ENCODE measurements at places on chromosomes 4 and X.
A peak's percentile ranks its signal among the peaks of the same experiment; 100 is the strongest.

DNA sequence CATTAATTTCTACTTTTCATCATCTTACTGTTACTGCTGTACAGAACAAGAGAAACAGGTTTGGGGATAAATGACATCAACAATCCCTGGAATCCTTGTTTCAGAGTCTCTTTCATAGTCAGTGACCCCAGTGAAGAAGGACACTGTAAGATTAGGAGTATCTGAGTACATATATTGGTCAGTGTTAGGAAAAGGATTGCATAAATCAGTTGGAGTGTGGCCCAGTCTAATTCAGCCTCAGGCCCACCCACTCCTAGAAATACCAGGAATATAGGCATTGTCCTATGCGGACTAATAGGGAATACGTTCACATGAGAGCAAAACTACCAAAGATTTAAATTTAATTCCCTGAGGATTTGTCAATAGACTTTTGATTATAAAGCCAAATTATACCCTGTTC, 237.8 kb downstream of the LDB2 start:
- DNase-seq = no peak

DNA sequence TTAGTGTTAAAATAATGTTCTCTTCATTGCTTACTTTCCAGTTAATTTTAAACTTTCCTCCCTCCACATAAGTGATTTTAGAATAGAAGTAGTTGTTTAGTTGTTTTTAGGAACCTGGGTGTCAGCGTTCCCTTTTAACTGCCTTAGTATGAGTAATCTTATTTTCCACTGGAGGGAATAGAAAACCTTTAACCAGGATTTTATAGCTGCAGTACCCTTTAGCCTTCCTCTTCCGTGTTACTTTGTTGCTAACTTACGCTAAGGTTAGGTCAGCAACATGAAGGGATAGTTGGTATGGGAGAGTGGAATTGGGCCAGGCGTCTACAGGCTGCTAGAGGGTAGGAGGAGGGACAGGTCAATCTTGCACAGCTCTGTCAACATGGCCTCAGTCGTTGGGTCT, 31.5 kb downstream of the SMS start:
- no peak for DNase-seq

GRCh38 chr4:184441461-184442313, 32.7 kb downstream of the IRF2 start:
- DNase-seq = no peak

DNA sequence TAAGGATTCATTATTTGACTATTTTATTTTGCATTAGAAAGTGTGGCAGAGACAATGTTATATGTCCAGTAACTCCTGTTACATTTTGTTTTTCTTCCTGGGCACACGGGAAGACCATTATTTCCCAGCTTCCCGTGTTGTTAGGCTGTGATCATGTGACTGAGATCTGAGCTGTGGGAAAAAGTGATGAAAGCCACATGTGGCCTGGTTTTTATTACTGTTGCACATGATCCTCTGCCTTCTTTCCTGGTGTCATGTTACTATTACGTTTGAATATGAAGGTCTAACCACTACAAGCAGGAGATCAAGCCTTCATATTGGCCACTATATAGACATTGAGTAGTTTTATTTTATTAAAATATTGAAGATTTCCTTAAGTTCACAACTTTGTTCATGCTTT, 28.2 kb upstream of the MID1 start:
- no peak for DNase-seq

GRCh38 chr4:83107631-83108030, 6.9 kb downstream of the PLAC8 start:
- no peak for DNase-seq

DNA sequence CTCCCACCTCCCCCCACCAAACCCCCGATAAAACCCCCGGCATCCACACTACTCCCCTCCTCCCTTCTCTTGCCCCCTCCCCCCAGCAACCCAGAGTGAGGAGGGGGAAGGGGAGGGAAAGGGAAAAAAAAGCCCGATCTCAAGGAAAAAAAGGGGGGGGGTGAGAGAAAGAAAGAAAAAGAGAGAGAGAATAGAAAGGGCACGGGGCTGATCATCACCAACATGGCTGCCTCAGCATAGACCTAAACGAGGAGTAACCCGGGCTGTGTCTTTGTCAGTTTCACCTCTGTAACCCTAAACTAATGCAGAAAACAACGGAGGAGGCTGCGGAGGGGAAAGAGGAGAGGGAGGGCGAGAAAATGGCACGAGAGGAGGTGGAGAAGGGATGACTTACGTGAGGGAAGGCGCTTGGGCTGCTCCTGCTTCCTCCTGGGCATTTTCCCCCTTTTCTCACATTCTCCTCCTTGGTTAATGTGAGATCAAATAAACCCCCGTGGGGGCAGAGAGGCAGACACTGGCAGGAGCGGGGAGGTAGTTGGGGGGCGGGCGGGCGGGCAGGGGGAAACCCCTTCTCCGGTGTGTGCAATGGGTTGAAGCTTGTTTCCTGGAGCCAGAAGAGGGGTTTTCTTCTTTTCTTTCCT, 532 bp downstream of the ZNF827 start:
- DNase-seq = peak; percentile 4

DNA sequence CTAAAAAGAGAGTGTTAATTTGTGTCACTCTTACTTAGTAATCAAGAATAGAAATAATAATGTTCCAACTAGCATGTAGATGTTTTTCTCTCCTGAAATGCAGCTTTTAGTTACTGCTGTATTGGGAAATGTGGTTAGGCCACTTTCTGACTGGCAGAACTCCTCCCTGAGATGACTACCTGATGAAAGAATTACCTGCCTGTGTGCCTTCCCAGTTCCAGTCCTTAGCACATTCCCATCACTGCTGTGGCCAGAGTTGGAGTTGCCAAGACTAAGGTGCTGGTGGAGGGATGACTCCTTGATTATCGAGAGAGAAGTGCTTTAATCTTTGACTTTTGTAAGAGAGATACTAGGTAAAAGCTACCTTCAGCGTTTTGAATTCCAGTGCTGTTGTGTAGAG, 9.5 kb downstream of the GAB1 start:
- no peak for DNase-seq

DNA sequence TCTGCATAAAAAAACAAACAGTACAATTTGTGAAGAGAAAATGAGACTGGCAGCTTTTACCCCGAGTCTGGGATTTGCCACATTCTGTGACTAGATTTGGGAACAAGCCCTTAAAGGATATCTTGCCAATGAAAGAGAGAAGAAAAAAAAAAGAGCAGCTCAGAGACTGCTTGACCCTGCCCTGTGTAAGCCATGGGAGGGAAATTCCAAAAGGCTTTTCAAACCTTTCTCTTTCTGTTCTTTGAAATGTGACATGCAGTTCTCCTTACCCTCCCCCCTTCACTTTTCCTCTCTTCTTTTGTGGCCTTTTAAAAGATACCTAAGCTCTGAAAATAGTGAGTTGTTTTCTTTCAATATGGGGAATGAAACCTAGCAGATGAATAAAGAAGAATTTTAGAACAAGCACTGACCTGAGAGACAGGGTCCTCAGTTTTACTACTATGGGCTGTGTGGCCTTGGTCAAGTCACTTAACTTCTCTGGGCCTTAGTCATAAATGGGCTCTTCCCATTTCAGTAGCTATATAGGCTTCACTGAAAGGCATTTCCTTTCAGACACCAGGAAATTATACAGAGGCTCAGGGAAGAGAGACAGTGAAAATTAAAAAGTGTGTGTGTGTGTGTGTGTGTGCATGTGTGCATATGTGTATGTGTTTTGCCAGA, 5.1 kb downstream of the CCDC160 start:
- no peak for DNase-seq

DNA sequence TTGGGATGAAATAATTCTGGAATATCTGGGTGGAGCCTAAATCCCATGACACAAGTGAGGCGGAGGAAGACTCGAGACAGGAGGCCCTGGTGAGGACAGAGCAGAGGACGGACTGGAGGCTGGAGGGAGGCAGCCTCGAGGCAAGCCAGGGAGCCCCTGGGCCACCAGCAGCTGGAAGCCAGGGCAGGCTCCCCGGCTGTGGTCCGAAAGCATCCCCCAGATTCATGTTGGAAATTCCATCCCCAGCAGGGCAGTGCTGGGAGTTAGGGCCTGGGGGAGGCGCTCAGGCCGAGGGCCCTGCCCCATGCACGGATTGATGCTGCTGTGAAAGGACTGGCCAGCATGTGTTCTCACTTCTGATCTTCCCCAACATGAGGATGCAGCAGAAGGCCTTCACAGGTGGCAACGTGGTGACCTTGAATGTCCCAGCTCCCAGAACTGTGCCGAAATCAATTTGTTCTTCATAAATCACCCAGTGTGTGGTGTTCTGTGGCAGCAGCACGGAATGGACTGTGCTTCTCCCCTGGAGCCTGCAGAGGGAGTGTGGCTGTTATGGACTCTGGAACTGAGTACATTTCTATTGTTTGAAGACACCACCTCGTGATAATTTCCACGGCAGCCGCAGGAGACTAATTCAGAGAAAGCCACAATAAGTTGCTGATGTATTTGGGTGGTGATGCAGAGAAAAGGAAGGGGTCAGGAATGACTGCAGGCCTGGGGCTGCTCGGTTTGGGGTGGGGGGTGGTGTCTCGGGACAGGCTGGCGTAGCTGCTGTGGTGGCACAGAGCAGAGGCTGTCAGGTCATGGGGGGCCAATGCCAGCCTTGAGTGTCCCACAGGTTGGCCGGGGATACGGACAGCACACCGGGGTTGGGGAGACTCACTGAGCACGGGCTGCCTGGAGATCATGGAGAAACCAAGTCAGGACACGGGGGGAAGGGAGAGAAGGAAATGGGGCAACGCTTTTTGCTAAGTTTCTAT, 56.9 kb downstream of the PCGF3 start:
- DNase-seq = no peak

- no peak for DNase-seq
Observed at GRCh38 chr4:16250661-16251365, 24.5 kb upstream of the TAPT1 start.

- no peak for DNase-seq
Observed at GRCh38 chr4:53706422-53707032, 115.2 kb upstream of the LNX1 start.

- no peak for DNase-seq
Observed at GRCh38 chrX:148120999-148121623, 140.0 kb downstream of the FMR1NB start.

- no peak for DNase-seq
Observed at GRCh38 chrX:129726307-129727111, 12.3 kb upstream of the XPNPEP2 start.

- DNase-seq = no peak
Observed at GRCh38 chrX:47313056-47313455, 57.3 kb upstream of the ZNF157 start.

DNA sequence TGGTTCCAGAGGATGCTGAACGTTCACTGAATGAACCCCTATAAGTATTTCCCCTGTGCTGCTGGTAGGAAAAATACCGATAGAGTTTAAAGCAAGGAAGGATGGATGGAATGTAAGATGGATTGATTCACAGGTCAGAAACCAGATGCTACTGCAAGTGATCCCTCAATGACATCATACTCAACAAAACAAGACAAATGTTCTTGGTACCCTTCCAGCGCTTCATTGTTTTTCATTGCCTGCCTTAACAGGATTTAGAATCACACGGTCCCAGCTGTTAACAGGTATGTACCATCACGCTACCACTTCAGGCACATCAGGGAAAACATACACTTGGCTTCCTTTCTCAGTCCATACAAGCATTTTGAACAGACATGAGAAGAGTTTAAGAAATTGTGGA, 118.1 kb upstream of the TLR3 start:
- no peak for DNase-seq

- DNase-seq = no peak
Observed at GRCh38 chr4:87505862-87506261, 23.3 kb downstream of the SPARCL1 start.

DNA sequence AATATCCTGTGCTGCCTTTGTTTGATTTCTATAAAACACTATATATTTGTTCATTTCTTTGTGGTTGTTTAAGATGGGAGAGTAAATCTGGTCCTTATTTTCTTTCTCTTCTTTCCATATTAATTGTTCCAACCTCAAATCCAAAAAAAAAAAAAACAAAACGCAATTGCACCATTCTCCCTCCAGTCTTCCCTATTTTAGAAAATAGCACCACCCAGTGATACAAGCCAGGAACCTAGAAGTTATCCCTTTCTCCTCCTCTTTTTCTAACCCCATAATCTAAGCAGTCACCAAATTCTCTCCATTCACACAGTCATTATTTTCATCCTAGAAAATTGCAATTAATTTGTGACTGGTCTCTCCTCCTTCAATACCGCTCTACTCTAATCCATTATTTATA, 107.8 kb downstream of the GABRA3 start:
- DNase-seq = no peak

- no peak for DNase-seq
Observed at GRCh38 chr4:86633854-86634253, 39.7 kb downstream of the PTPN13 start.

DNA sequence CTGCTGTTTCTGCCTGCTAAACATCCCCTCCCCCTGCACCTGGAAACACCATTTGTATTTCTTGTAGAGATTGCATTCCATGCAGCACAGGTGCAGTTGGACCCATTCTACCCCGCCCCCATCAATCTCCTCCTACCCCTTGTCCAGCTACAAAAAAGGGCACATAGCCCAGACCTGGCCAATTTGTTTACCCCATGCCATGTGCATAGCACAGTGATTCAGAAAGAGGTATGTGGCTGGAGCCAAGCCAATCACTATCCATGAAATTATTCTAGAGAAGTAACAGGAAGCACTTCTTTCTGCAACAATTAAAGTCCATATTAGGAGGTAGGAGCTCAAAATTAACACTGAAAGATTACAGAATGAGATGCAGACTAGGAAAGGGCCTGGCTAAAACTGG, 20.2 kb upstream of the TMEM184C start:
- no peak for DNase-seq

GRCh38 chr4:110793381-110793801, 170.5 kb upstream of the PITX2 start:
- no peak for DNase-seq

DNA sequence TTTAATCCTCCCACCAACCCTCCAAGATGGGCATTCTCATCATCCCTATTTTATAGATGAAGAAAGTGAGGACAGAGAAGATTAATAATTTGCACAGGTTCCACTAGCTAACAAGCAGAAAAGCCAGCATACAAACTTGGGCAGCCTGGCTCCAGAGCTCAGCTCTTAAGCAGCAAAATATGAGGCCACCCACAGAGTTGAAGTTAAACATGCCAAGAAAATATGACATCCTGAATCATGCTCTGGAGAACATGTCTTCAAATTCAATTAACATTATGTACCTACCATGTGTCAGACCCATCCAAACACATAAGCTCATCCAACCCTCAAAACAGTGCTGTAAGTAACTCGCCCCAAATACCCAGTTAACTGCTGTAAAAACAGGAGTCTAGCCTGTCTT, 33.9 kb downstream of the USP46 start:
- no peak for DNase-seq

DNA sequence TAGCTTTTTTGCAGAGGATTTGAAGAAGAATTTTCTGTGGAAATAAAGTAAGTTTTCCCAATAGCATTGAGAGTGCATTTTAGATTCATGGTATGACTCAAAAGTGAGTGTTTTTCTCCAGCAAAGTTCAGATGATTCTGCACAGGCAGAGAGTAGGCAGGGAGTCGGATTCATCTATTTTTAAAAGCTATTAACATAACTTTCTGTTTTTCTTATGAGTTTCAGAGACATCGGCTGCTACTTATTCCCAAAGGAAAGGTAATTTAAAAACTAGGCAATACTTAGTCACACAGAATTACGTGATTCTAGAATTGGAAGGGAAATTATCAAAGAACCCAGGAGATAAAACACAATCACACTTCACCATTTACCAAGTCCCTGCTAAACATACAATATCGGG, 4.4 kb downstream of the CCDC110 start:
- DNase-seq = no peak
